ENCODE measurements at places on chromosomes 2 and 18.

DNA sequence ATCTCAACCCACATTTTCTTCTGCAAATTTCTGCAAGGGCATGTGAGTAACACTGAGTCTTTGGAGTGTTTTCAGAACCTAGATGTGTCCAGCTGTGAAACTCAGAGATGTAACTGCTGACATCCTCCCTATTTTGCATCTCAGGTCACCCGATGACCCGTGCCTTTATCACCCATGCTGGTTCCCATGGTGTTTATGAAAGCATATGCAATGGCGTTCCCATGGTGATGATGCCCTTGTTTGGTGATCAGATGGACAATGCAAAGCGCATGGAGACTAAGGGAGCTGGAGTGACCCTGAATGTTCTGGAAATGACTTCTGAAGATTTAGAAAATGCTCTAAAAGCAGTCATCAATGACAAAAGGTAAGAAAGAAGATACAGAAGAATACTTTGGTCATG lies 8.0 kb downstream of the UGT1A1 start:
- DNase-seq, result no peak

DNA sequence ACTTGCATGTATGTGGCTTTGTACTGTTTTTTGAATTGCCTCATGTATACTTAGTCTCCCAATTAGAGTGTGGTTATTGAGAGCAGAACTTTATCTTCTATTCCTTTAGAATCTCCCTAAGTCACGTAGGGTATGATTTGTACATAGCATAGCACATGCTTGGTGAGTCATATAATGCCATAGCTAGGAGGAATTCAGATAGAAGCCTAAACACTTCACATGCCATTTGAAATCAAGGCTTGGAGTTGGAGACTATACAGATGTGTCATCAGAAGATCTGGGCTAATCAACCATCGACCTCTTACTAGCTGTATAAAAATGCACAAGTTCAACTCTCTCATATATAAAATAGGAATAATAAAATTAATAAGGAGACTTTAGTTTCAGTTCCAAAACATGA lies 222.6 kb upstream of the ST6GAL2 start:
- DNase-seq, result no peak

GRCh38 chr2:134320930-134321329 lies 67.1 kb downstream of the MGAT5 start:
- peak; percentile 4 for DNase-seq

GRCh38 chr2:238797537-238797936 lies 50.3 kb upstream of the TWIST2 start:
- no peak for DNase-seq

DNA sequence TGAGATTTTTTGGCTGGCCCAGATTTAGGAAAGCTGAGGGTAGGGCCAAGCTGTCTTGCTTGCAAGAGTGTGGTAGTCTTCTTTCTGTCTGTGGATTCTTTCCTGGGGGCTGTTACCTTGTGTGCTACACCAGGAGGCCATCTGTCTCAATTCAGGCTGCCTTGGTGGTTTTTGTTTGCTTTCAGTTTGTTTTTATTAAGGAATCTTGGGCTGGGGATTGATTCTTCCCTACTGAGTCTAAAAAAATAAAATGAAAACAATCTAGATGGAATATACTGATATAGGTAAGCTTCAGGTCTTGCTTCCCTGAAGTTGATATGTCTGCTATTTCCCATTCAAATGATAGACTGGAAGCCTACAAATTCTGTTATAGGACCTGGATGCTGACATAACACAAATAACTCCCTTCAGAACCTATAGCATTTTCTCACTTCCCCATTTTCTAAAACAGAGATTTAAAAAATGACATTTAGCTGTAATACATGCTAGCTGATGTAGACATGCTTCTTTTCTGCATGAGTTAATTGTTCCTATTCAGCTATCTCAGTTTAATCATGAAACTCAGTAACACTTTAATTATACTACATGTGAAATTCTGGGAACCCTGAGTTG lies 5.3 kb downstream of the LHCGR start:
- DNase-seq, result no peak

DNA sequence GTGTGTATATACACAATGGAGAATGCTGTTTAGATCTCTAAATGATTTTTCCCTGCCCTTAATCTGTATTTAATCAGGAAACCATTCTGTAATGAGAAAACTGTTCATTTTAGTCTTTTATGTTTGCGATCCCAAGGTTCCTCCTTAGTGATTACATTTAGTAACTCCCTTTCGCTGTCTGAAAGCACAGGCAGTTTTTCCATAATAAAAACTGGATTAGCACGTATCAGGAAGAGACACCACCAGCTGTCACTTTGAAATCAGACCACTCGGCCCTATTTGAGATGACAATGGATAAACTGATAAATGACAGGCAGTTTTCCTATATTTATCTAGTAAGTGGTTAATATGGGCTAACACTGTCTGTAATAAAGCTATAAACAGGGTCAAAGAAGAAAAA lies 370.9 kb downstream of the NR4A2 start:
- DNase-seq, result no peak

GRCh38 chr2:86296947-86297346 lies 40.5 kb downstream of the REEP1 start:
- DNase-seq, result no peak

DNA sequence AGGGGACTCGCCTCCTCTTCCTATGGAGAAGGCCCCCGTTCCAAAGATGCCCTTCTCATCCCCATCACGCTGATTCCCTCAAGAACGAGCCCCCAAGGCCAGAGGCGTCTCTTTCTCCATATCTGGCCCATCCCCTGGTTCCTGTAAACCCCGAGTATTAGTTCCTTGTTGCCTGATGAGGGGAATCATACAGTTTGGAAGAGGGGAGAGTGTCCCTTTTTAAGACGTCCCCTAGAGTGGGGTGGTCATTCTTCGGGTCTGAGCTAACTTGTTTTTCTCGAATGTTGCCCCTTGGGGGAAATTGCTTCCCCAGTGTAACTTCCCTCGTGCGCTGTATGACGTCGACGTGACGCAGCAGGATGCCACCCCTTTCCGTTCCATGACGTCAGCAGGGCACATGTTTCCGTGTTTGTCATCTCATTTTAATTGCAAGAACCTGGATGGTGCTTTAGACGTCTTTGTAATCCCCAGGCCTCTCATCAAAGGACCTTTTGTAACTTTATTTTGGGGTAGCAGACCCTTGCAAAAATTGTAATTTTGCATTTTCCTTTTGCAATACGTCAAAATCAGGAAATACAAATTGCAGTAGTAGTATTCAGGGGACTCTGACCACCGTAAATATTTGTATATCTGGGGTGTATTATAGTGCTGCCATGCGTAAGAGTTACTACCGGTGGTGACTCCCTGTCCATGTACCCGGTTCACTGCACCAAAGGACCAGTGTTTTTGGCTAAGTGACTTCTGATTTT lies 569 bp downstream of the BABAM2 start:
- peak; percentile 84 for DNase-seq

- no peak for DNase-seq
Observed at GRCh38 chr2:88122141-88122884, 5.5 kb downstream of the FABP1 start.

DNA sequence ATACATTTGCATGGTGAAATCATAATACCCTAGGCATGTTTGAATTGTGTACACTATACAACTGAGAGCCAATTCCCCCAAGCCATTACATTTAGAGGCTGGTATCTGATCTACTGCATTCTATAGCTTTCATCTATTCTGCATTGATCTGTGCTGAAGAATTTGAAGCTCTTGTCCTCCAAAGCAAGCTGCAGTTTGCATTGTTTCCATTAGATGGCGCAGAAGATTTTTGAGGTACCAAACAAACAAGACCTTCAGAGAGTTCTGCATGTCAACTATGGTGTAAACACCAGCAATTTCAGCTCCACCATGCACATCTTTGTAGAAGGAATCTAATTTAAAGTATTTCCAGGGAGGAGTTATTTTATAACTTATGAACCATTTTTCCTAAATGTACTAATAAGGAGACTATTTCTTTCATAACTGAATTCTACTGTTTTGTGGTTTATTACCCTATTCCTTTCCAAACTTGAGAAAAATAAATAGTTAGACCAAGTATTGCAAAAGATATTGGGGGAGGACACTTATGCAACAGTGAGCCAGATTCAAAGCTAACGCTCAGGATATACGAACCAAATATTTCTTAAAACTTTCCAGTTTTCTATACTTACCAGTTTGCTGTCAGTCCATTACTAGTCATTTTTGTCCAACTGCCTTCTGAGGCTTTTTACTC lies 761.8 kb upstream of the ACVR2A start:
- DNase-seq, result no peak

DNA sequence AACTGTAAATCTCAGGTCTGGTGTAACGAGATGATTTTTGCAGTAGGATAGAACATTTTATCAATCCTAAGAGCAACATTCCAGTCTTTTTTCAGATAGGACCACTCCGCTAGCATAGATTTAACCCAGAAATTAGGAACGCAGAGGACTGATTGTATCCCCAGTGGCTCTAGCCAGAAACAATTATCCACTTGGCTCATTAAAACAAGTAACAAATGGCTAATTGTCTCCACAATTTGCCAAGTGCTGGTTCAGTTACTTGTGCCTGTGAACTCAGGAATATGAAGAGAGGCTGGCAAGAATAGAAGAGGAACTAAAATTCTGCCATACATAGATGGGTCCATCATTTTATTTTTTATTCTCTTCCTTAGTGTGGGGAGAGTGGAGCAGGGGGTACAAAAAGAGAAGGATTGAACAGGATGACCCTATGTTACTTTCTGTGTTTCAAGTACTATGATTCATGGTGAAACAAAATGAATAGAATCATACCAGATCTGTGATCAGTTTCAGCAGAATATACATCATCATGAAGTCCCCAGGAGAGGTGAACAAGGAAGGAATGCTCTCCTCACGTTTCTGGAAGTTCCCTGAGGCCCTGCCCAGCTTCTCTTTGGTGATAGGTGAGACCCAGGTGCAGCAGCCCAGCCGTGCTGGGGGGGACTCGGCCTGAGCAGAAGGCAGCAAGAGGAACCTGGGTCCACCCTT lies 121.6 kb downstream of the ARL4C start:
- DNase-seq, result no peak

GRCh38 chr2:44599130-44599529 lies 237.4 kb downstream of the CAMKMT start:
- DNase-seq, result no peak

- no peak for DNase-seq
Observed at GRCh38 chr2:103123516-103123915, 361.7 kb downstream of the TMEM182 start.

- no peak for DNase-seq
Observed at GRCh38 chr2:101064868-101065549, 62.9 kb downstream of the RPL31 start.

GRCh38 chr2:79181617-79182016 lies 22.1 kb upstream of the REG3A start:
- DNase-seq, result no peak

DNA sequence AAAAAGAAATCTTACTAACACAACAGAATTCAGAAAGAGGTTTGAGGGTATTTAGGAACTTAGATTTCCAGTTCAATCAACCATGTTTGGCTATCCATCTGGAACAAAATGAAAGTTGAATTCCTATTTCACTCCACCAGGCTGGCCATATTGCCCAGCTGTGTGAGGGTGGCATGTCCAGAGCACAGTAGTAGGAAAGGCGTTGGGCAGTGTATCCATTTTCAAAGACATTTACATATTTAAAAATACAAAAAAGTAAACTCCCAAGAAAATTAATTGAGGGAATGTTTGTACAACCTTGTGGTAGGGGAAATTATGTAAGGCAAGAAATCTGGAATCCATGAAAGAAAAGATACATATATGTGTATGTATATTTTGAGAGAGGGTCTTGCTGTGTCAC lies 21.5 kb upstream of the MSH2 start:
- no peak for DNase-seq

- DNase-seq, result no peak
Observed at GRCh38 chr2:67694445-67694844, 297.3 kb downstream of the ETAA1 start.

DNA sequence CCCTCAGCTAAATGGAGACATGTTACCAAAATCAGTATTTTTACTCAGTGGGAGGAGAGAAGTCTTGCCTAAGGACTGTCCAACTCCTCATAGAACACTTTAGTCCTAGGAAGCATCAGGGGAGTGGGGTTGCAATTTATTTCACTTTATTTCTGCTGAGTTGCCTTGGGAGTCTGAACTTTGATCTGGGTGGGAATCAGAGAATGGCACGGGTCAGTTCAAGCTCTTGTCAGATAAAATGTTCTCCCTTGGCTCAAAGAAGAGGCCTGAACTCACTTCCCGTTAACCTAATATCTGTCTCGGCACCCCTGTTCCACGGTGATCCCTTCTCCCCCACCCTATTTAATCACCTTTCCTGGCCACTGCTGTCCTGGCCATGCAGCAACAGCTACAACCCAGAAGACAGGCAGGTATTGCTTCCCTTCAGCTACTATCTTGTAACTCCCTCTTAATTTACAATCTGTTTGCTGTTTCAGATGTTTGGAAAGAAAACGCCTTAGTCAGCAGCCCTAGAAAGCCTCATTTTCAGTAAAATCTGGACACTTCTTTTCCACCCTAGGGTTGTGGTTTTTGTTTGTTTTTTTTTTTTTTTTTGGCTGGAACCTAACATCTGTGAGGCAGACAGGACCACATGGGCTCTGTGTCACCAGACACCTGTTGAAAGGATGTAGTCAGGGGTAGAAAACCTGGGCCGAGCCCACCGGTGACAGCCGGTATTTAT lies 52.5 kb downstream of the SERTAD2 start:
- no peak for DNase-seq

- no peak for DNase-seq
Observed at GRCh38 chr2:232584238-232584637, 33.7 kb downstream of the EIF4E2 start.

- no peak for DNase-seq
Observed at GRCh38 chr2:16485251-16485650, 180.4 kb downstream of the CYRIA start.

GRCh38 chr2:143205106-143205764 lies 76.0 kb downstream of the ARHGAP15 start:
- DNase-seq, result no peak

- no peak for DNase-seq
Observed at GRCh38 chr2:96102596-96103186, 13.7 kb downstream of the ADRA2B start.

GRCh38 chr2:230678451-230678850 lies 34.2 kb upstream of the CAB39 start:
- DNase-seq, result no peak

- no peak for DNase-seq
Observed at GRCh38 chr18:23574611-23575308, 11.5 kb downstream of the NPC1 start.

GRCh38 chr2:37387148-37387835 lies 42.9 kb downstream of the QPCT start:
- DNase-seq, result no peak

DNA sequence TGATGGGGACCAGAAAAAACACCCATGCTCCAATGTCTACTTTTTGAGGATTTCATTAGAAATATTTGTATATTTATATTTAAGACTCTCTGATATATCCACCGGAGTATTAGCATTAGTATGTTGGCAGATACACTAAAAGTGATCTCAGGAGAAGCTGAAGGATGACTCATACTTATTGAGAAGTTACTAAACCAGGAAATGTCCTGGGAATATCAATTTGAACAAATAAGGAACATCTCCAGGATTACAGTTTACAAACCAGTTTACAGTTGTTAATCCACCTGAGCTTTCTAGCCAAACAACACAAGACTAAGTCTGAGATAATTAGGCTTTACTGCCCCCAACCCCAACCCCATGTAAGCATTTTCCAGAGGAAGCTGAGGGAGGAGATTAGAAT lies 16.1 kb upstream of the DPP4 start:
- DNase-seq, result no peak
